ENCODE measurements at places on chromosomes 11 and 22.

GRCh38 chr11:35662061-35662648, 420 bp upstream of the TRIM44 start:
- DNase-seq = no peak

DNA sequence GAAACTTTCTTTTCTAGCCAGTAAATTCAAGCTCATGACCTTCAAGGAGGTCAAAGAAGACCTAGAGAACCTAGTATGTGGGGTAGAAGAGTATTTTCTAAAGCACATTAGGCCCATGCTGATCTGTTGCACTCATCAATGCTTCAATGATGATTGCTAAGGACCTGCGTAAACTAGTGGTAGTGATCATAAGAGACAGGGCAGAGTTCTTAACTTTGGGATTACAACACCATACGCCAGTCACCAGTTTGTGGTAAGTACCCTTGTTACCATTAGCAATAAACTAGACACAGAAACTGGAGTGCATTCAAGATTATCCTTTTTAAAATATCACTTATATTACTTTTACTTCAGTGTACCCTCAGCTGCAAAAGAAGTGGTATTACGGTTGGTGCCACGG, 490.3 kb downstream of the BUD13 start:
- DNase-seq = no peak

DNA sequence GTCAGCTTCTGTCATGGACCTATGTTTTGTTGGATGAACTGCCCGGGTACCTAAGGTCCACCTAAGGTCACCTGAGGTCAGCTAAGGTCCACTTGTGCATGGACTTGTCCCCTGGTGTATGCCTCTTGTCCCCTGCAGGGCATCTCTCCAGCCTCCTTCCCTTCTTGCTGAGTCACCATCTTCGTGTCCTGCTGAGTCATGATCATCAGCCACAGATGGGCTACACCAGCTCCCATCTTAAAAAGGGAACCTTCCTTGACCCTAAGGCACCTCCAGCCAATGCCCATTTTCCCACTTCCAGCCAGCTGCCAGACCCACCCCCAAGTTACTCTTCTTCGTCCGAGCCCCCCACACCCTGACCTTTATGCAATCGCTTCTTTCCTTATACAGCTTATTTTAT, 544.9 kb downstream of the TBC1D22A start:
- no peak for DNase-seq

DNA sequence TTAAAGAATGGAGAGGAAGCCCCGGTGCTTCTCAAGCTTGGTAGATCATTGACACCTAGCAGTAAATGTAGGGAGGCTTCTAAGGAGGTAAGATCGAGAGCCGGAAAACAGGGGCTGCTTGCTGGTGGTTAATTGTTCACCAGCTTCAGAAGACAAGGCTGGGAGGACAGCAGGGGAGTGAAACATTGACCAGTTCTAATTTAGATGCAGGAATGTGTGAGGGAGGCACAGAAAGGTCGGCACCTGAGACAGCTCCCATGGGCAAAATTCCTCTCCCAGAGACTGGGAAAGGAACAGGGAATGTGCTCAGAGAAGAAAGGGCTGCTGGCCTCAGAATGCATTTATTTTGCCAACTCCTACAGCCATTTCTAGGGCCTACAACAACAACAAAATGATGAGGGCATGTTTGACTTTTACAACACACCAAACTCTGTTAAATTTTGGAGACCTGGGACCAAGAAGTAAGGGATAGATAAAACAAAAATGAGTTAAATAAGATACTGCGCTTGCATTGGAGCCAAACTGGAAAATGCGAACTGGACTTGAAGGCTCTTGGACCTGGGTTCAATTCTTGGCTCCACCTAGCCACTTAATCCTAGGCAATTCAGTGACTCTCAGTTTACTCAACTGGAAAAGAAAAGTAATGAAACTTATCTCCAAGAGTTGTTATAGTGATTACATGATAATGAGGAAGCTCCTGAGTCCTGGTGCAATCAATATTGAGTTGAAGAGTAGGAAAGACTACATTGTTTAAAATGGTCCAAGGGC, 31.0 kb downstream of the FZD4 start:
- DNase-seq = no peak

GRCh38 chr11:21909145-21909544, 283.7 kb upstream of the ANO5 start:
- no peak for DNase-seq

DNA sequence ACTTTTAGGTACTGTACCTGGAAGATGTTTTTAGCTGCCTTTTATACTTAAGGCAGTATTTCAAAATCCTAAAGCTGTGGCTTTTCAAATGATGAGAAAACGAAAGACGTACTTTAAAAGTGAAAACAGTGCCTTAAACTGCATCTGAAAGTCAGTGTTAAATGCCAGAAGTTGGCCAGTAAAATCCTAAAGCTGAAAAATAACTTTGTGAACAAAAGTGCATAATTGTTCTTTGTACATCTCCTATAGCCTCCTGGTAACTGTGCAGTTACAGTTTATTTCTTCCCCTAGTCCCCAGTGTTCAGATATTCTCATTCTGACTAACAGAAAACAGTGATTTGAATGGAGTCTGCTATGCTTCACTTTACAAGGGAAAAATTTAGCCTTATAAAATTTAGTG, 6.8 kb downstream of the EED start:
- DNase-seq = no peak

DNA sequence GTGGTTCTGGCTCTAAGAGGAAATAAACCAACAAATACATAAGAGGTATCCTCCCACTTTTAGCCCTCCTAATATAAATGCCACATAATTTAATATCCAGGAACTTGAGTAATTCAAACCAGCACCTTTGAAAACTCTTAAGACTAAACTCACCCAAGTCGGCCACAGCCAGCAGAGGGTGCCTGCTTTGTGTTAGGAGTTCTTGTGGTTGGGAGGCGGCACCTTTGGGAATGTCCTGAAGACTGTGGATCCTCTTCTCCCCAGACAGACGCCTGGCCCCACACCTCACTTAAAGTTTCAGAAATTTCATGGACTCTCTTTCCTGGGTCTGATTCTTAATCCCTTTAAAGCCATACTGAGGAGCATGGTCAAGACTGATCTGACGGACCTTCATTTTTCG, 169.0 kb downstream of the TBC1D22A start:
- DNase-seq = no peak

DNA sequence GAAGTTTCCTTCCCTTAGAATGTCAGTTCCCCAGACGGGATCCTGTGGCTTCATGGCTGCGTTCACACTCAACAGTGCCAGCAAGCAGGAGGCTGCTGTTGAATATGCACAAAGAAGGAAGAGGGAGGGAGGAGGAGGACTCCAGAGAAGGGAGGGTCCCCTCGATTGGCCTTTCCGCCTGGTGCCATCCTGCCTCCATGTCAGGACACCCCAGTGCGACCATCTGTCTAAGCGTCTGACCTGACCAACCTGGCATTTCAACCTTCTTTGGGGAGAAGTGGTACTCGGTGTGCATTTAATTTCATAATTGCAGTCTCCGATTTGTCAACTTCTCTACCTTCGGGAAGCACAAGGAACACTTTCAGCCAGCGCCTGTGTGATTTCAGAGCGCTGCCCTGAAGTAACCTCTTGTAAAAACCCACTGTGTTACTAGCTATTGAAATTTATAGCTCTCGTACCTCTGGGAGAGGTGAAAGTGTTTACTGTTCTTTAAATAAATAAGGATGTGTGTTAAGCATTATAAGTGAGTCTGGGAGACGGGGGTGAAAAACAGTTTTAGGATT, 1491.9 kb downstream of the TBC1D22A start:
- DNase-seq = no peak
